ENCODE measurements at places on chromosomes 7 and 10. TPM values are rescaled to one million over a fixed set of nuclear protein-coding genes. Genes with fewer than 3 reads are reported as not detected.
A peak's percentile ranks its signal among the peaks of the same experiment; 100 is the strongest.

Gene LIPJ
- 0.92 TPM for total RNA-seq

Gene FEZF1
- total RNA-seq = not detected

DNA sequence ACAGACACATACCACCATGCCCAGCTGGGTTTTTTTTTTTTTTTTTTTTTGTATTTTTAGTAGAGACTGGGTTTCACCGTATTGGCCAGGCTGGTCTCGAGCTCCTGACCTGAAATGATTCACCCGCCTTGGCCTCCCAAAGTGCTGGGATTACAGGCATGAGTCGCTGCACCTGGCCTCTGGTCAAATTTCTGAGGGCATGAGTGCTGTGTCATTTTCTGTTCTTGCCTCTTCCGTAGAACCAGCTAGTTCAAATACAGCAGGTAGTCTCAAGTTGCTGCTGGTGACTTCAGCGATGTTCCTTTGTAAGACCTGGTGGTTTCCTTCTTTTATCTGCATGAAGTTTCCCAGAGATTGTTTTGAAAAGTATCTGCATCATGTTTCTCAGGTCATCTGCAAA, 134.8 kb upstream of the SHH start:
- no peak for DNase-seq

GRCh38 chr7:73758581-73759138, 11.4 kb downstream of the CLDN3 start:
- peak; percentile 28 for DNase-seq

GRCh38 chr7:42690794-42691639, 220.9 kb downstream of the C7orf25 start:
- DNase-seq = no peak

- peak; percentile 31 for DNase-seq
Measured at GRCh38 chr7:78039790-78040776, 241.5 kb downstream of the PHTF2 start.
